ENCODE measurements at places on chromosomes 3 and 15.

DNA sequence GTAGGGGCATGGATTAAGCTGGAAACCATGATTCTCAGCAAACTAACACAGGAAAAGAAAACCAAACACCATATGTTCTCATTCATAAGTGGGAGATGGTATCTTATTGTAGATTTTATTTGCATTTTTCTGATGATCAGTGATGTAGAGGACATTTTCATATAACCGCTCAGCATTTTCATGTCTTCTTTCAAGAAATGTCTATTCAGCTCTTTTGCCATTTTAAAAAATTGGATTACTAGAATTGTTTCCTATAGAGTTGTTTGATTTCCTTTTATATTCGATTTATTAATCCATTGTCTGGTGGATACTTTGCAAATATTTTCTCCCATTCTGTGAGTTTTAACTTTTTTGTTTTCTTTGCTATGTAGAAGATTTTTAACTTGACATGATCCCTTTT lies 682.2 kb upstream of the BCHE start:
- DNase-seq = no peak

DNA sequence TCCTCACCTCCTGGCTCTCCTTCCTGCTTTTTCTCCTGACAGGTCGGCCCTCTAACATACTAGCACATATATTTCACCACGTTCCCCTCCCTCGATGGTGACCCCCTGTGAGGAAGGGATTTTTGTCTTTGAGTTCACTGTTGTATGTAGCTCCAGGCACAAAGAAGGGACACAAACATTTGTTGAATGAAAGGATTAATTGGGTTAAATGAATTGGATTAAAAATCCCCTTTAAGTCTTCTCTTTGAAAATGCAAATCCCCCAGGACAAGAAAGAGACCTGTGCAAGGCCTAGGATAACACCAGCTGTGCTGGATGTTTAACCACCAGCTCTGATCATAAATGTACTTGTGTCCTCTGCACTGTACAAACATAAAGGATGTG lies 3.3 kb downstream of the CALML4 start:
- DNase-seq = no peak

DNA sequence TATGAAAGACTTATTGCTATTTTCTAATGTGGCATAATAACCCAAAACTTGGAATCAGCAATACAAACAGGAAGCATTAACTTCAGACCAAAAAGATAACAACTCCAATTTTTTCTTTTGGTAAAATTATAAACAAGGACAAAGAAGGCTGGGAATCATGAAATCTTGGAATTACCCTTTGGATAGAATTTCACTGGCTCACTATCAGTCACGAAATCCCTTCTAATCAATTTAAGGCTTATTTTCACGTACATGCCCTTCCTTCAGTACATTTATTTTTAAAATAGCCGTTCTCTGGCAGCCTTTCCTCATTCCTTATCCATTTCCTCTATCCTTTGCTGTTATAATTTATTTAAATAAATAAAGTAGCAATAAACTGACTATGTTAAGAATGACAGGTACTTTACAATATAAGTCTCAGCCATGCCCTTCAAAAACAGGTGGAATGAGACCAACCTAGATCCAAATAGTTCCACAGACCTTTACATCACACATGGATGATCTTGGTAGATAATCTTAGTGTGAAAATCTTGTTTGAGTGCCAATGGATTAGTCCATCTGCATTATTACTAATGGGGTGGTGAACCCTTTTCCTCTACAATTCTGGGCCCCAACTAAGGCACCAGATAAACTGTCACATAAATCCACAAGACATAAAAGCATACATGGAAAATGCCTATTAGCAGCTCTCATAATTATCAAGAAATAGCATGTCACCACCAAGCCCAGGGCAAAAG lies 38.9 kb downstream of the ABI3BP start:
- DNase-seq = no peak

DNA sequence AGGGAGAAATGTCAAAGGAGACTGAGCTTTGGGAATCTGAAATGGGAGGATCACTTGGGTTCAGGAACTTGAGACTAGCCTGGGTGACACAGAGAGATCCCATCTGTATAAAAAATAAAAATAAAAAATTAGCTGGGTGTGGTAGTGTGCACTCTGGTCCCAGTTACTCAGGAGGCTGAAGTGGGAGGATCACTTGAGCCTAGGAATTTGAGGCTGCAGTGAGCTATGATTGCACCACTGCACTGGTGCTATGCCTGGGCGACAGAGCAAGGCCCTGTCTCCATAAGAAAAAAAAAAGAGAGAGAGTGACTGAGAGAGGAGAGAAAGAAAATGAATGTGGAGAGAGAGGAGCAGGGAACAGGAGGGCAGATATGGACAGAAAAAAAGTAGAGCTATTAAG lies 72.8 kb downstream of the SENP2 start:
- DNase-seq = no peak

GRCh38 chr3:100163787-100164186 lies 49.5 kb upstream of the FILIP1L start:
- DNase-seq = no peak

GRCh38 chr3:12158387-12159226 lies at the start of gene TIMP4:
TIMP4 (minus strand) TSS chr3:12158912; CDS start chr3:12158840, 72 bp downstream.
- no peak for DNase-seq

GRCh38 chr3:171172070-171172469 lies 145.6 kb upstream of the SLC2A2 start:
- no peak for DNase-seq

GRCh38 chr3:100213891-100214573 lies 46.8 kb upstream of the TBC1D23 start:
- no peak for DNase-seq

DNA sequence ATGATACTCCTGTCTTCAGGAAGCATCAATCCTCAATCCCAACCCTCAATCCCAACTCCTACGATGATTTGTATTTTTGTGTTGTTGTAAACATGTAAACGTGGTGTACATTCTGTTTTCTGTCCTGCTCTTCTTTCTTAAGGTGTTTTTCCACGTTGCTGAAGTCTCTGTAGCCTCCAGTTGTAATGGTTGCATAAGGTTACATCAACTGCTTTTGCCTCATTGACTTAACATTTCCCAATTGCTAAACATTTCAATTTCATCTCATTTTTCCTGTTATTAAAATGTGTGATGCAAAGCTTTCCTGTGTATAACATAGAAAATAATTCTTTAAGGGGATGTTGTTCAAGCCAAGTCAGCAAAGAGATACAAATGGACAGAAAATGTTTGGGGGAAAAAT lies 33.4 kb downstream of the HRH1 start:
- DNase-seq = no peak

DNA sequence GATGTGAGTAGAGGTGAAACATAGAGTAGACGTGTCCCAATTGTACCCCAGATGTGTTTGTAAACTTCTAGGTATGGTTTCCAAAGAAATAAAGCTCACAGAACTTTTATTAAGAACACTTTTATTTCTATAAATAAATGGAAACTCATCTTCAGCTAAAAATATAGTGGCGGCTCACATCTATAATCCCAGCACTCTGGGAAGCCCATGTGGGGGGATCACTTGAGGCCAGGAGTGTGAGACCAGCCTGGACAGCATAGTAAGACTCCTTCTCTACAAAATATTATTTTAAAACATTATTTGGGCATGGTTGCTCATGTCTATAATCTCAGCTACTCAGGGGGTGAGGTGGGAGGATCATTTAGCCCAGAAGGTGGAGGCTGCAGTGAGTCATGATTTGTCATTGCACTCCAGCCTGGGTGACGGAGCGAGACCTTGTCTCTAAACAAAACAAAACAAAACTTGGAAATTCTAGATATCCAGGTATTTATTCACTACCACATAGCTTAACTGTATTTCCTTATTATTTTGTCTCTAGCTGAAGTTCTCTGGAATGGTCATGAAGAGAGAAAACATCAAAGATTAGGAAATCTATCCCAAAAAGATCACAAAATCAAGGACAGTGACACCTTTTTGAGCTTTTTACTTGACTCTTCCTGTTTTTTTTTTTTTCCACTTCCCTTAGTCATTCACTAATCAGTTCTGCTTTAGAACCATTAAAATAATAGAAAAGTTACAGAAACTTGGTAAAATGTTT lies 258.1 kb downstream of the TIGIT start:
- DNase-seq = no peak

DNA sequence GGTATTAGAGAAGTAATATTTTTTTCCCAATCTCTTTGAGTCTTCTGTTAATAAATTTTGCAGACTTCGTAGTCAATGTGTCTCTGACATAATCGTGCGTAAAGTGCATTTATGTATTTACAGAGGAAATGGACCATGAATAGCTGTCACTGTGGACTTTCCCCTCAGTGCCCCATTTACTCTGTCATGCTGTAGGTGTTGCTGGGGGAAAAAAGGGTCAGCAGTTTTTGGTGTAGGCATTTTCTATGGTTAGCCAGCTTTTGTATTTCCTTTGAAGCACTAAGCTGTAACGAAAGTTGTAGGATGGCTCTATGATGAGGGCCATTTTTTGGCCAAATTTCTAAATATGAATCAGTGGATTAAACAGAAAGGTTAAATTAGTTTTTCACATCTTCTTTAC lies 598.4 kb downstream of the FGF12 start:
- no peak for DNase-seq

DNA sequence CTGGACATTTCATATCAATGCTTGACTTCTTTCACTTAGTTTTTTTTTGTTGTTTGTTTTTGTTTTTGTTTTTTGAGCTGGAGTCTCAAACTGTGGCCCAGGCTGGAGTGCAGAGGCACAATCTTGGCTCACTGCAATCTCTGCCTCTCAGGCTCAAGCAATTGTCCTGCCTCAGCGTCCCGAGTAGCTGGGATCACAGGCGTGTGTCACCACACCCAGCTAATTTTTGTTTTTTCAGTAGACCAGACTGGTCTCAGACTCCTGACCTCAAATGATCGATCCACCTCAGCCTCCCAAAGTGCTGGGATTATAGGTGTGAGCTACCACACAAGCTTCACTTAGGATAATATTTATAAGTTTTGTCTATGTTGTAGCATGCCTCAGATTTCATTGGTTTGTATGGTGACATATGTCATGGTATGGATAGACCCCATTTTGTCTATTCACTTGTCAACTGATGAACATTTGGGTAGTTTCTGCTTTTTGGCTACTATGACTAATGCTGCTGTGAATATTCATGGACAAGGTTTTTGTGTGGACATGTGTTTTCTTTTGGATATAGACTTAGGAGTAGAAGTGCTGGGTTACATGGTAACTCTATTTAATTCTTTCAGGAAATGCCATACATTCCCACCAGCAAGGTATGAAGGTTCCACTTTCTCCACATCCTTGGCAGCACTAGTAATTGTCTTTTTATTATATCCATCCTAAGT lies 6.8 kb upstream of the PRR23E start:
- no peak for DNase-seq

- no peak for DNase-seq
Observed at GRCh38 chr3:122589297-122589696, 11.8 kb downstream of the PARP15 start.

DNA sequence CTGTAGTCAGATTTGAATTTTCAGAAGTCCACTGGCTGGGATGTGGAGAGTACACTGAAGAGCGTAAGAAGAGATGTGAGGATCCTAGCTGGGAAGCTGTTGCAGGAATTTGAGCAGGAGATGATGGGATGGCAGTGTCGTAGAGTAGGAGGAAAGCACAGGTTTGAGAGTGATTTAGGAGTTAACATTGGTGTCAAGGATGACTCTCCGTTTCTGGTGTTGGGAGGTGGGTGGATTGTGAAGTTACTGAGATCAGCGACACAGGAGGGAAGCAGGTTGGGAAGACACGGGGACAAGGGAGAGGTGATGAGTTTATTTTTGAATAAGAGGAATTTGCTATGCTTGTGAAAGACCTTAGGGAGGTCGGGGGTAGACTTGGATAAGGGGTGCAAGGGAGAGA lies 434.2 kb upstream of the TPM1 start:
- no peak for DNase-seq
